ENCODE measurements at places on chromosomes 11 and 22. TPM values are rescaled to one million over a fixed set of nuclear protein-coding genes. Genes with fewer than 3 reads are reported as not detected.

- peaks cover 2% of the 10 kb centered on the region for H3K36me3 ChIP-seq
- no peaks in the 10 kb centered on the region for H3K4me1 ChIP-seq
- no peak overlapping the region for H3K4me3 ChIP-seq
- H3K27me3 ChIP-seq: no peaks in the 10 kb centered on the region
- H3K27ac ChIP-seq: no peak overlapping the region
- DNase-seq: no peak
Observed at GRCh38 chr11:62353841-62354240, 16.6 kb downstream of the ASRGL1 start.

DNA sequence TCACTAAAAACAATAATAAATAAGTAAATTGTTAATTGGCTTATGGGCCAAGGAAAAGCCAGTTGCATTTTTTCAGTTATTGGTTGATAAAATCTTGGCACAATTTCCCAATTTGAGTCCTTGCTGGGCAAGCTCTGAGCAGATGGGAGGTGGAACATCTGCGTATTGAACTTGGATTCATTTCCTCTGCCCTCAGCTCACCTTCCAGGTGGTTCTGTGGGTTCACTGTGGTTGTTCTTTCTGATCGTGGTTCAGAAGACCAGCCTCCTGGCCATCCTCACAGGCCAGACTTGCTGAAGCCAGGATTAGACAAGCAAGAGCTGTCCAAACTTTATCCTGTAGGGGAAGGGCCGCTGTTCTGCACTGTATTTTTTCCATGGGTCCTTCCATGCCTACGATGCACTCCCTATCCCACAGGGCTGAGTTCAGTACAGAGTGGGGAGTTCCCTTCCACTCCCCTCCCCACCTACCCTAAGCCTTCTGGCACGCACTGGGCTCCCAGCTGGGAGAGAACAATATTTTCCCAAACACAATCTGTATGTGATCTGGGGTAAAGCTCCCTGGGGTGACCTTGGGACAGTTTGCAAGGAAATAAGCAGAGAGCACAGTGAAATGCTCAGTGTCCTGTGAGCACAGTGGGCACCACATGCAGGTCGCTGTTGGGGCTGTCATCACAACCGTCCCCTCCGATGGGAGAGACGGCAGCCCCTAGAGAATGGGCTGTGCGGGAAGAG lies 43.5 kb upstream of the TP53I11 start:
- no peak overlapping the region for H3K4me3 ChIP-seq
- no peaks in the 10 kb centered on the region for H3K4me1 ChIP-seq
- no peak overlapping the region for H3K27ac ChIP-seq
- H3K36me3 ChIP-seq: no peaks in the 10 kb centered on the region
- peaks cover 15% of the 10 kb centered on the region for H3K27me3 ChIP-seq

- H3K36me3 ChIP-seq: peaks cover 4% of the 10 kb centered on the region
- H3K4me1 ChIP-seq: peaks cover 51% of the 10 kb centered on the region
- no peak overlapping the region for H3K4me3 ChIP-seq
- no peak overlapping the region for H3K27ac ChIP-seq
- no peak for DNase-seq
- no peaks in the 10 kb centered on the region for H3K27me3 ChIP-seq
Observed at GRCh38 chr11:9977554-9977953, 313.7 kb downstream of the SWAP70 start.

GRCh38 chr22:19341500-19341899 lies 50.0 kb upstream of the CLTCL1 start:
- H3K4me3 ChIP-seq: no peak overlapping the region
- no peaks in the 10 kb centered on the region for H3K27me3 ChIP-seq

DNA sequence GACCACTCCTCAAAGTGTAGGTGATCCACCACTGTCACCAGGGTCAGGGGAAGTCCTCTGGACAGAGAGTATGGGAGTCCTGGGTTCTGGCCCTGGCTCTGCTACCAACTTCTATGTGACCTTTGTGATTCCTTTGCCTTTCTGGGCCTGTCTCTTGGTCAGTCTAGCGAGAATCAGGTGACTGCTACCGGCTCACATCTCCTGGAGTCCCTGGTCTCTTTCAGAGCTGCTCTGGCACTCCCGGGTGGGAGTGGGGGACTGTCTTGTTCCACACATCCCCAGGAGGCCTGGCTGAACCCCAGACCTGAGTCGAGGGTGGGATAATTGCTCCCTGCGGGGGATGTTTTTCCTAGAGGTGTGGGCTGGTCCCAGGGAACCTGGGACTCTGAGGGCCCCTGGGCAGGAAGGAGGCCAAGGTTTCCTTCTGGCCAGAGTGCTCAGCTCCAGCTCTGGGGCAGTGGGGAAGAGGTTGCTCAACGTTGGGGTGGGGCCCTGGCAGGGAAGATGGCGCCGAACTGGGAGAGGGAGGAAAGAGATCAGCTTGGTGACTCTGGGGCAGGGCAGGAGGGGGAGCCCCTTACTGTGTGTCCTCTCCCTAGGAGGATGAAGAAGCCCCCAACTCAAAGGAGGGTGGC lies 2.1 kb downstream of the SOX10 start:
- H3K27ac ChIP-seq: no peak overlapping the region
- no peak overlapping the region for H3K4me3 ChIP-seq
- no peak for DNase-seq

- DNase-seq: no peak
- H3K36me3 ChIP-seq: peaks cover 8% of the 10 kb centered on the region
- H3K4me3 ChIP-seq: no peak overlapping the region
- H3K4me1 ChIP-seq: peaks cover 25% of the 10 kb centered on the region
Observed at GRCh38 chr11:73072935-73073481, 69.1 kb downstream of the FCHSD2 start.

- peaks cover 10% of the 10 kb centered on the region for H3K4me1 ChIP-seq
- H3K27me3 ChIP-seq: no peaks in the 10 kb centered on the region
- H3K36me3 ChIP-seq: no peaks in the 10 kb centered on the region
Observed at GRCh38 chr11:69394234-69394868, 87.1 kb upstream of the LINC01488 start.

GRCh38 chr11:65317025-65317786 lies 2.5 kb downstream of the CDC42EP2 start:
- H3K27me3 ChIP-seq: no peaks in the 10 kb centered on the region
- H3K27ac ChIP-seq: peak overlapping the region; percentile 95
- H3K36me3 ChIP-seq: peaks cover 10% of the 10 kb centered on the region
- H3K4me3 ChIP-seq: peak overlapping the region; percentile 80
- H3K4me1 ChIP-seq: peaks cover 33% of the 10 kb centered on the region

- peak overlapping the region; percentile 72 for H3K27ac ChIP-seq
- no peaks in the 10 kb centered on the region for H3K36me3 ChIP-seq
- no peak for DNase-seq
- H3K27me3 ChIP-seq: peaks cover 8% of the 10 kb centered on the region
Observed at GRCh38 chr22:26399289-26399688, 29.8 kb upstream of the ASPHD2 start.

- no peak overlapping the region for H3K27ac ChIP-seq
- no peak for DNase-seq
- H3K27me3 ChIP-seq: peaks cover 43% of the 10 kb centered on the region
- no peaks in the 10 kb centered on the region for H3K4me1 ChIP-seq
- no peak overlapping the region for H3K4me3 ChIP-seq
Observed at GRCh38 chr11:112421879-112422278, 161.2 kb upstream of the PLET1 start.

DNA sequence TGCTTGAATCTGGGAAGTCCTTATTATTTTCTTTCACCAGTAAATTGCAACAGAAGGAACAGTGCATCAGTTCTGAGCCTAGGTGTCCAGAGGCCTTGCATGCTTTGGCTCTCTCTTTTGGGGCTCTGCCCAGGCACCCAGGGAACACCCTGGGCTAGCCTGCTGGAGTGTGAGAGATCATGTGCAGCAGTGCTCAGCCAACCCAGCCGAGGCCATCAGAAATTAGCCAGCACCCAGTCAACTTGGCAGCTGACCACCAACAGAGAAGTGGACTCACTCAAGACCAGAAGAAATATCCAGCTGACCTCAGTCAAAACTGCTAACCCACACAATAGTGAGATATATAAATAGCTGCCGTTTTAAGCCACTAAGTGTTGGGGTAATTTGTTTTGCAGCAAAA lies 11.2 kb upstream of the P4HA3 start:
- DNase-seq: no peak
- H3K4me1 ChIP-seq: peaks cover 78% of the 10 kb centered on the region
- peaks cover 2% of the 10 kb centered on the region for H3K36me3 ChIP-seq
- no peak overlapping the region for H3K4me3 ChIP-seq

- no peaks in the 10 kb centered on the region for H3K36me3 ChIP-seq
- peaks cover 60% of the 10 kb centered on the region for H3K27me3 ChIP-seq
- peaks cover 11% of the 10 kb centered on the region for H3K4me1 ChIP-seq
- DNase-seq: peak; percentile 81
- peak overlapping the region; percentile 41 for H3K4me3 ChIP-seq
Observed at GRCh38 chr11:8267831-8268529, 4.3 kb upstream of the LMO1 start.

GRCh38 chr11:22471385-22471784 lies 133.2 kb downstream of the SLC17A6 start:
- H3K27ac ChIP-seq: no peak overlapping the region
- no peaks in the 10 kb centered on the region for H3K36me3 ChIP-seq
- peaks cover 4% of the 10 kb centered on the region for H3K4me1 ChIP-seq
- H3K27me3 ChIP-seq: peaks cover 2% of the 10 kb centered on the region
- no peak overlapping the region for H3K4me3 ChIP-seq

DNA sequence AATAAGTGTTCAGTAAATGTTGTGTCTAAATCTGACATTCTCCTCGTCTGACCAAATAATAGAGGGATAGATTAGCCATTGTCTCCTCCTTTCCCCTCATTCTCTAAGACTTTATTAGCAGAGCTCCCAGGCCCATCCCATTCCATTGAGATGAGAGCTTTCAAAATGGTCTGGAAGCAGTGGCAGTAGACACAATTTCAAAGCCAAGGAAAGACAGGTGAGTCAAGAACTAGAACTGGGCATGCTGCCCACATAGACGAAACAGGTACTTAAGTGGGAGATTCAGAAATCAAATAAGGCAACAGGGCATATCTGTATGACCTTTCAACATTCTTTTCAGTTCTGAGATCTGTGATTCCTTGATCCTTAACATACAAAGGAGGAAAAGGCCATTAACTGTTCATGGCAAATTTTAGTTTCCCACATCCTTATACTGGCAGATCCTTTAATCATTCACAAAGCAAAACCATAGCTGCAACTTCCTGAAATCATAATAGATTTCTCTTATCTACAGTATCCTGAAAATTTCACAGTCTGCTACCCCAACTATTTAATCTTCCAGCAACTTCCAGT lies 96.6 kb upstream of the KCNA4 start:
- H3K36me3 ChIP-seq: no peaks in the 10 kb centered on the region
- peaks cover 2% of the 10 kb centered on the region for H3K4me1 ChIP-seq
- DNase-seq: no peak
- no peak overlapping the region for H3K4me3 ChIP-seq
- peaks cover 15% of the 10 kb centered on the region for H3K27me3 ChIP-seq

DNA sequence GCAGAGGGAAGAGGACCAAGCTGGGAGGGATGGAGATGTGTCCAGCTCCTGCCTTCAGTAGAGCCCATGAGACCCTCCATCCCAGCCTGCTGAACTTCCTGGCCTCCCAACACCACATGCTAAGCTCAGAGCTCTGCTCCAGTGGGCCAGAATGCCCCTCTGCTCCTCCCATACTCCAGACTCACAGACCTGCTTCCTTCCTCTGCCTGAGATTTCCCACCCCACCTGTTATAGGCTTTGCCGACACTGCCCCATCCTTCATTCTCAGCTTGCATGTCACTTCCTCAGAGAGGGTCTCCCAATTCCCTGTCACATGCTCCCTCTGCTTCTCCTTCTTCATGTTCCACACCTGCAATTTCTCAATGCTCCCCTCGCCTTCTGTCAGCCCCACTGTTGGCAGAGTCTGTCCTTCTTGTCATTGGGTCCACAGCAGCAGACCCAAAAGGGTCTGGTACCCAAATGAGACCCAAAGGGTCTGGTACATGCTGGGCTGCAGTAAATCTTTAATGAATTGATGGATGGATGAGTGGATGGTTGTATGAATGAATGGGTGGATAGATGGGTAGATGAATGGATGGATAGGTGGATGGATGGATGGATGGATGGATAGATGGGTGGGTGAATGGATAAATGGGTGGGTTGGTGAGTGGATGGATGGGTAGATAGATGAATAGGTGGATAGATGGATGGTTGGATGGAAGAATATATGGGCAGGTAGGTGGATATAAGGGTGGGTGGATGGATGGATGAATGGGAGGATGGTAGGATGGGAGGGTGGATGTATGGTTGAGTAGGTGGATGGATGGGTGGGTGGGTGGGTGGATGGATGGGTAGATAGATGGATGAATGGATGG lies 105.3 kb upstream of the FGF3 start:
- DNase-seq: no peak
- no peaks in the 10 kb centered on the region for H3K36me3 ChIP-seq
- H3K27ac ChIP-seq: no peak overlapping the region
- H3K4me3 ChIP-seq: no peak overlapping the region

Gene FBLN1
- 127 TPM for total RNA-seq

Gene EXPH5
- 0.75 TPM for total RNA-seq

Gene KLHDC7B
- 7.2 TPM for total RNA-seq

Gene LGALS12
- not detected for total RNA-seq

All from chondrocyte (in vitro differentiated cells).